ENCODE measurements at places on chromosomes 4 and X.
A peak's percentile ranks its signal among the peaks of the same experiment; 100 is the strongest.

DNA sequence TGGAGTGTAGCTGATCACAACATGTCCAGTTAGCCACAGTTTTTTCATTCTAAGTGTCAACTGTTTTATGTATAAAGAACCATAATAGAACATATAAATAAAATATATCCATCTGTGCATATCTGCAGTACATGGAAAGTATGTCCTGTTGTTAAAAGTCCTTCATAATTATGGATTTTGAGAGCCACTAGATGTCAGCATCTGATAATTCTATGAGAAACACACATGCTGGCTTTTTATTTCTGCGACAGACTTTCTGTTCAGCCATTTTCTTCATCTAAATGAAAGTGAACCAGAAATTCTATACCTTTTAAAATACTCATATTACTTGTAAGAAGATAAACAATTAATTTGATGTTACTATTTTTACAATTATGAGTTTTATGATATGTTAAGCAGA lies 251.5 kb downstream of the GPM6A start:
- peak; percentile 11 for DNase-seq

GRCh38 chr4:139144911-139145551 lies 32.0 kb downstream of the ELF2 start:
- no peak for DNase-seq

DNA sequence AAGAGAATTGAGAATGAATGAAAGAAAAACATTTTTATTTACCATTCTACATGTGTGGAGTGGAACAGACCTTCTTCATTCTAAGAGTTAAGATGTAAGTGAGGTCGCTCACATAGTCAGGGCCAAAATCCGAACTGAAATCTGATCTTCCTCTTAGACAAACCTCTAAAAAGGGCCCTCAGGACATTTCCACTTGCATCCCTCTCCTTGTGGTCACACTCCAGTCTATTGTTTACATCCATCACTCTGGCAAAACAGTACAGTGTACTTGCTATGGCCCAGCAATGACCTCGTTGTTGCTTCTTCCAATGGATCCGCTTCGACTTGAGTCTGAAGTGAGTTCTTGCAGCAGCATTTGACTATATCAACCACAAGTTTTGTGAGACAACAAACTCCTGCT lies 54.2 kb downstream of the MOSPD2 start:
- DNase-seq, result no peak

- no peak for DNase-seq
Measured at GRCh38 chr4:30720661-30721184, 554 bp downstream of the PCDH7 start.

GRCh38 chr4:13794819-13795565 lies 167.5 kb upstream of the BOD1L1 start:
- DNase-seq, result no peak

Data from AG09309 (cell line).